NT2/D1 (cell line): ENCODE measurements at places on chromosomes 2 and 18.

DNA sequence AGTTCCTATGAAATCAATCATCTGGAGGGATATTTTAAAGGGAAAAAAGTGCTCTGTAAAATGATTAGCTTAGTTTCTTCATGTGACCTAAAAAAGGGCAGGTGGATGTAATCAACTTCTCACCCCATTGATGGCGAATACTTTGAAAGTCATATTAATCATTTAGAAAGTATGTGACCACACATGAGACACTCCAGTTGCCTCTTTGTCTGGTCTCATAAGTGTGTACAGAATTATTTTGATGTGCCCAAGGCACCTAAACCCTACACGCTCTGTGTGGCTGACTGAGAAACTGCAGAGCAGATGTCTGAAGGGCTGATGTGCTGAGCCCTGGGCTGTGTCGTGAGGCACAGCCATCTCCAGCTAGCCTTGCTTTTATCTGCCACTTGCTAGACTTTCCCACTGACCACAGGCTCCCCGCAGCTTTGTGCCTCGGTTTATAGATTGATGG, 26.9 kb downstream of the SGPP2 start:
- no peak for DNase-seq

DNA sequence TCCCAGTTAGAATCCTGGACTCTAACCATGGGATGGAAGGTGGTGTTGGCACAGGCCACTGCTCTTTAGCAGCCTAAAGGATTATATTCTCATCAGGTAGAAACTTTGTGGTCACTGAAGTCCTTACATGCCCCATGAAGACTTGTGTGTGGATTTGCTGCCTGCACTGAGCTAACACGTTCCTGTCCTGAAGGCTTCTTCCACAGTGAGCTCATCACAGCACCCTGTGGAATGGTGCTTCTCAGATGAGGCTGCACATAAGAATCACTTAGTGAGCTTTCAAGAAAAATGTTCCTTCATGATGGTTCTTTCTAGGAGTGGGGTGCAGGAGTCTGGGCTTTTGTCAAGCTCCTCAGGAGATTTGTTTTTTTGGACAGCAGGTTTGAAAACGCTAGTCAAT, 26.8 kb downstream of the STAMBP start:
- no peak for DNase-seq

DNA sequence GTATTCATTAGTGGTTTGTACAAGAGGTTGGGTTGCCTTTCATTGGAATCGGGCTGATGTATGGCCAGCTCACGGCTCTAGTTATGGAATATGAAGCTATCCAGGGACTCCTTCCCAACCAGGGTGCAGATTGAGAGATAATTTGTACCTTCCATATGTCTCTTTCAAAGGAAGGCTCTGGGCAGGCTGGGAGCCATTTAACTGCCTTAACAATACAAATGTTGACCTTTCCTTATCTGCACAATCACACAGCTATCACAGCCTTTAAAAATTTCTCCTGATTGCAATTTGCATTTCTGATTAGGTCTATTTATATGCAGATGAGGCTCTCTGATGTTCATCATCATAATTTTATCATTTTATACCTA, 58.7 kb downstream of the MYO3B start:
- DNase-seq, result no peak

DNA sequence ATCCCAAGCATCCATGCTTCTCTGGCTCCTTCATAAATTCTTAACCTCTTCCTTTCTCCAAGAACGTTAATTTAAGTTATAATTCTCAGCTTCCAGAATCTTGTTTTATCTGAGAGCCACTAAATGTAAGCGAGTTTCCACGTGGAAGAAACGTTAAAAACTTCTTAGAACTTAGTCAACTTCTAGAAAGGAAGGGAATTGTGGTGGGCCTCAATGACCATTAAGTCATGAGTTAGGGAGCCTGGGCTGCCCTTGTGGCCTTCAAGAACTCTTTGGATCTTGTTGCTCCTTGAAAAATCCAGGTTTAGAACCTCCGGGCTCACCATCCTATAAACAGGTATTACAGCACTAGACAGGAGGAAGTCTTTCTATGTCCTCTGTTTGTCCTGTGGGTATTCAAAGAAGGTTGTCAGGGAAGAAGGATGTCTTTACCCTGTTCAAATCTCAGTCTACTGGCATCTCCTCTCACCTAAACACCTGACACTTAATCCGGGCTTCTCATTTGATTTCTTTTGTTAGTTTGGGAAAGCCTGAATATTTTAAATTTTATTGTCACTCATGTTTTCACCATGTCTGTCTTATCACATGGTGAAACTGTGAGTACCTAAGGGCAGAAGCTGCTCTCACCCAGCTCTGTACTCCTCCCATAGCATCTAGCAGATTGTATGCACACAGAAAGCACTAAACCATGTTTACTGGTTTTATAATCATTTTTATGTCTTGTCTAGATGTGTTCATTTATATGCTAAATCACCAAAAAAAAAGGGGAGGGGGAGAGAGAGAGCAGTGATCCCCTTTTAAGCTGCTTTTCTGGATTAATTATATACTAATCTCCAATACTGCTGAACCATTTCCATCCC, 6.3 kb downstream of the RND3 start:
- no peak for DNase-seq

GRCh38 chr2:121136323-121136722, 148.7 kb downstream of the TFCP2L1 start:
- DNase-seq, result no peak

DNA sequence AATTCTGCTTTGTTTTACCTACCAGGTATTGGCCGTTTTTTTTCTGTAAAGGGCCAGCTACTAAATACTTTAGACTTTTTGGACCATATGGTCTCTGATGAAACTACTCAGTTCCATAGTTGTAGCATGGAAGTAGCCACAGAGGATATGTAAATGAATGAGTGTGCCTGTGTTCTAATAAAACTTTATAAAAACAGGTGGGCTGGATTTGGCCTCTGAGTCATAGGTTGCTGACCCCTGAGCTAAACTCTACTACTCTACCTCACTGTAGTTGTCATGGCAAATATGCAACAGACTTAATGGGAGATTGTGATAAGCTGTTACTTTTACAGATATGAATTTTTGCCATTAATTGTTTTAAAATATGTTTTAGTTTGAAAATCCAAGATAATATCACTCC, 19.7 kb downstream of the CLIP4 start:
- DNase-seq, result no peak

DNA sequence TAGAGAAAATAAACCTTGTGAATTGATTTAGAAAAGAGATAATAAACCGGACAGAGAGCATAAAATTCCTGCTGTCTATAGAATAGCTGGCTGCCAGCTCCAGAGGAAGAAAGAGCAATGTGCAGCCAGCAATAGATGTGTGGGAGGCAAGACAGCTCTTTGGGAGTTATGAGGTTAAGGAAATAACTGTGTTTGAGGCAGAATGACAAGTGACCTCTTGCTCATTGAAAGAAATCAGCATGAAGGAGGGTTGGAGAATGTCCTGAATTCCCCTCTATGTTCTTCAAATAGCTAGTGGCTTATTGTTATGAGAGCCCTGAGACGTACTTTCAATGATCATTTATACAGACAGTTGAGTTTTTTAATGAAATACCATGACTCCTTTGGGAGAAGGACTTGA, 1009.9 kb upstream of the NXPH2 start:
- no peak for DNase-seq

DNA sequence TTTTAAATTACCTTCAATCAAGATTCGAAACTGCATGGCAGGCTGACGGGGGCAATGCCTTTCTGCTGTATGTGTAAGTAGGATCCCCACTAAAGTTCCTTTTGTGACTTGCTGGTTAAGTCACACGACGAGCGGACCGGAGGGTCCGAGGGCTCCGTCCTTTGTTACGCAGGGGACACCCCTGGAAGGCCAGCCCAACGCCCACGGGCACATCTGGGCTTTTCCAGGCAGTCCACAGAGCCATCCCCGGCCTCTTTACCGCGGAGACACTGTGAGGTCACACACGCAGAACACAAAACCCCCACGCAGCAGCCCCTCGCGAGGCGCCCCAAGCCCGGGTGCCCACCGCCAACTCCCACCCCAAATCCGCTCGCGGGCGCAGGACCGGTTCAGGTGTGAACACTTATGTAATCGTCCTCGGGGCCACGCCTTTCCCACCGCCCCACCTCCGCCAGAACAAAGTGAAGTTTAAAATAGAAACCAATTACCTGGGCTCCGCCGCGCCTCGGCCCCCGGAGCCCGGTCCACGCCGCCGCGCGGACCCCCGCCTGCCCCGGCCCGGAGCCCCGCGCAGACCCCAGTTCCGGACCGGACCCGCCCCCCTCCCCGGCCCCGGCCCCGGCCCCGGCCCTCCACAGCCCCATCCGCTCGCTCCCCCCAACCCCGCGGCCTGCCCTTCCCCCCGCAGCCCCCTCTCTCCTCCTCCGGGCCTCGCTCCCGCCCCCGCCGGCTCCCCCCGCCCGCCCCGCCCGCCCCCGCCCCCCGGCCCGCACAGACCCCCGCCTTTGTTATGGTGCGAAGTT, 4.2 kb downstream of the ZNF516 start:
- no peak for DNase-seq

DNA sequence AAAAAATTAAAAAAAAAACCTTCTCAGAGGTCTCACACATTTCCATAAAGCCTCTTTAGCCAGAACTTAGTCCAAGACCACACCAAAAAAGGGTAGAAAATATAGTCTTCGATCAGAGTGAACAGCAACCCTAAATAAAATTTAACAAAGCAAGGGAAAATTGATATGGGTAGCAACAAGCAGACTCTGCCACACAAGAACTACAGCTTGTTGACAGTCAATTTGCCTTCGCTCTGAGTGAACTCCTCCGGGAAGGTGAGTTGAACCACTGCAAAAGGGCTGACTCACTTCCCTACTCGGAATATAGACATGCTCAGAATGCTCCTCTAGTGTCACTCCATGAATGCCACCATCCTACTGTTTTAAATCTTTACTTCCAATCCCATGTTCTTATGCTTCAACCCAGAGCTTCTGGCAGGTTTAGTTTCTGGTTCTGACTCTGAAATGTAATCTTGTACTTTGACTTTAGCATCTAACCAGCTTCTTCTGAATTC, 24.1 kb downstream of the GAD1 start:
- no peak for DNase-seq

DNA sequence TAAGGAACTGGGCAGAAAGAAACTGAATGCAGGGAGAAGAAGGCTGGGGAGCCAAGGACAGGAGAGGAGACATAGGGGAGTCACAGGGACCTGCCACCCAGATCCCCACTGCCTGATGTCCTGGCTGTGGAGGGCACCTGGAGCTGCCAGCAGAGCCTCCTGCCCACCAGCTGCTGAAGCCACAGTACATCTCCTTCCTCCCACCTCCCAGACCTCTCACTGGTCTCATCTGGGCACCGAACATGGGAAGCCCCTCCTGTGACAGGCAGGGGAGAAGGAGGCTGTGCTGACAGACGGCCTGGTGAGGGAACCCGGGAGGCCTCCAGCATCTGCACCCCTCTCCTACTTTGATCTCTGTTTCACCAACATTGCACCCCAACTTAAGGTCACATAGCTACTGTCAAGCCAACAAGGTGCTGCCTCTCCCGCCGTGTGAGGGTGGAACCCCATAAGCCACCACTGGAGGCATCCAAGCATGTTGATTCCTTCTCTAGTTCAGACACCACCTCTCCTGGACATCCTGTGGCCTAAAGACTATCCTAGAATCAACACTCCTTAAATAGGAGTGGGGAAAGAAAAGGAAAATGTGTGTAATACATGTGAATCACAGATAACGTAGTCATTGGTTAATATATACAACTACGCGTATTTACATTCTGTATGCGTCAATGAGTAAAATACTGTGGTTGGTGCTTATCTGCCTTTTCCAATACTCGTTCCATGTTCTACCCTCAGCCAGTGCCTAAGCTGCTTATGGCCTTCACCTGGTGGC, 3.5 kb upstream of the RNPEPL1 start:
- no peak for DNase-seq

DNA sequence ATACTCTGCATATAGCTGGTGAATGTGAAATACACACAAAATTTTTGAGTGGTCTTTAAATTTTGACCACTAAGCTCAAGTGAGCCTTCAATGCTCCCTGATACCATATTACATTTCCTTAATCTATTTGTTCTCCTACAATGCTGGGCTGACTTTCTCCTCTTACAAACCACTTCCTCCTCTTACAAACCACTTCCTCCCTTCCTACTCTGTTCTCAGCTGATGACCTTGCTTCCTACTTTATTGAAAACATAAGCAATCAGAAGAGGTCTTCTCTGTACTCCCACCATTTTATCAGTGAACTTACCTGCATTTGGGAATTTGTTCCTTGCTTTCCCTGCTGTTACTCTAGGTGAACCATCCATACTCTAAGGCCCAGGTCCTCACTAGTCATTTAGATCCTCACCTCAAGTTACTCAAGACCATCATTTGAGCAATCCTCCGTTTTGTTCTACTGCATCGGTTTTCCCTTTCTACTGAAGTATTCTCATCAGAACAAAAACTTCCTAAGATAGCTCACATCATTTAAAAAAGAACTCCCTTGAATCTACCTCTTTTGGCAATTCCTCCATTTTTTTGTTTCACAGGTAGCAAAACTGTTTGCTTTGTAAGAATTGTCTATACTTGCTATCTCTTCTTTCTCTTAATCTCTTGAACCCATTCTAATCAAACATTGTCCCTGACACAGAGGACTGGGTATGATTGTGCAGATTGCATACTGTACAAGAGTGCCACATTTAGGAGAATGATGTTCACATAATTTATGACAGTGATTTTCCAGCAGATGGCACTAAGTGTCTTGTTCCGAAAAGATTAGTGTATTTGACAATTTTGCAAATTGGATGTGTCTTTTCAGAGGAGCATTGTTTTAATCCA, 96.5 kb downstream of the EPB41L5 start:
- no peak for DNase-seq

DNA sequence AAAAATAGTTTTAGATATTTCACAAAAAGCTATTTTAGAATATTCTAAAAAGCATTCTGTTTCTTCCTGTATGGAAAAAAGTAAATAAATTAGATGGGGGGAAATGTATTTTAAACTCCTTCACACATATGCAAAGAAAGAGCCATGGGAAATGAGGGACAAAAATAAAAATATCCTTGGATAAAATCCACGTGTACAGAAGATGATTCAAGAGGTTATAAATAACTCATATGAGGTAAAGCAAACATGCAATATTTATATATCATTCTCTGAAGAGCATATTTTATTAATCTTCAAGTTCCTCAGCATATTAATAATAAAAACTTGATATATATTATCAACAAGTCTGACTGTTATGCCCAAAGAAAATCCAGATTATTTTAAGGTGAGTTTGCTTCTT, 8.8 kb upstream of the GFPT1 start:
- DNase-seq, result no peak
